ENCODE measurements at places on chromosomes 2 and 18.

DNA sequence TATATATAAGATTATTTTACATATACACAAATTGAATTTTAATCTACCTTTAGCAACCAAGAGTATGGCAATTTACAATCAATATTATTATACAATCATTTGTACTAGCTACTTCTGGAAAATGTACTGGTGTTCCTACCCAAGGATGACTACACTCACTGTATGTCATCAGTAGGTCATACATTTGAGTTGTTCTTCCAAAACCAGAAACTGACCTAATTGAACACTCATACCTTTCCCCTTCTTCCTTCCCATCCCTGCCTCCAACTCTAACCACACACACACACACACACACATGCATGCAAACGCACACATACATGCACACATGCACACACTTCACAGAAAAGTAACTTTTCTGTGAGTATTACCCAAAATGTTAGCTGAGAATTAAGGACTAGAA lies 8.2 kb upstream of the ERCC3 start:
- no peak for DNase-seq

DNA sequence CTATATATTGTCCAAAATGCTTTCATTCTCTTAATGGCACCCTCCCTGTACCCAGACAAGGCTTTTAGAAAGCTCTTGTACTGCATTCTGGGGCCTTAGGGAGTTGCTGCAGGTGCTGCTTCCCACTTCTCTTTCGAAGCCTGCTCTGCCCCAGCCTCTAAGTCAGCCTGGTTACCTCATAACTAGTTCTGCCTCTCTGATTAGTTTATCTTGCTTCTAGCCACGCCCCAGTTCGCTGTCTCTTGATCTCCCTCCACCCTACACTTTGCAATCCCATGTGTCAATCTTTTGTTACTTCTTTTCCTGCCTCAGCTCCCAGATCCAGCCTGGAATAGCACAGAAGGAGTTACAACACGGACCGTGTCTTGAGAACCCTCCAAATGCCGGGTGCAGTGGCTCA lies 13.8 kb upstream of the NCOA1 start:
- DNase-seq = no peak

DNA sequence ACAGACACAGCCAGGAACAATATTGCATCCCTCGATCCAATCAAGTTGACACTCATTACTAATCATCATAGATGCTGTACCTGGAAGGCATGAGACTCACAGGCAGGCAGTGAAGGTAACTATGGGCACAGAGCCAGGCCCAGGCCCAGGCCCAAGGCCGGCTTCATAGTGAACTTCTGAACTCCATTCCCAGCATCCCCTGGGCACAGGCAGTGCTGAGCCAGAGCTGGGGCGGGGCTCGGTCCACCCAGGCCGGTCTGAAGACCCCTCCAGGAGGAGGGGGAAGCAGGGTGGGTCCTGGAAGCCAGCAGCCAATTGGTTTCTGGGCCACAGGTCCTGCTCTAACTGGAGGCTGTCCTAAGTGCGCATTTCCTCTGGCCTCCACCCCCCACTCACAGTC lies 37.6 kb downstream of the MLPH start:
- no peak for DNase-seq

DNA sequence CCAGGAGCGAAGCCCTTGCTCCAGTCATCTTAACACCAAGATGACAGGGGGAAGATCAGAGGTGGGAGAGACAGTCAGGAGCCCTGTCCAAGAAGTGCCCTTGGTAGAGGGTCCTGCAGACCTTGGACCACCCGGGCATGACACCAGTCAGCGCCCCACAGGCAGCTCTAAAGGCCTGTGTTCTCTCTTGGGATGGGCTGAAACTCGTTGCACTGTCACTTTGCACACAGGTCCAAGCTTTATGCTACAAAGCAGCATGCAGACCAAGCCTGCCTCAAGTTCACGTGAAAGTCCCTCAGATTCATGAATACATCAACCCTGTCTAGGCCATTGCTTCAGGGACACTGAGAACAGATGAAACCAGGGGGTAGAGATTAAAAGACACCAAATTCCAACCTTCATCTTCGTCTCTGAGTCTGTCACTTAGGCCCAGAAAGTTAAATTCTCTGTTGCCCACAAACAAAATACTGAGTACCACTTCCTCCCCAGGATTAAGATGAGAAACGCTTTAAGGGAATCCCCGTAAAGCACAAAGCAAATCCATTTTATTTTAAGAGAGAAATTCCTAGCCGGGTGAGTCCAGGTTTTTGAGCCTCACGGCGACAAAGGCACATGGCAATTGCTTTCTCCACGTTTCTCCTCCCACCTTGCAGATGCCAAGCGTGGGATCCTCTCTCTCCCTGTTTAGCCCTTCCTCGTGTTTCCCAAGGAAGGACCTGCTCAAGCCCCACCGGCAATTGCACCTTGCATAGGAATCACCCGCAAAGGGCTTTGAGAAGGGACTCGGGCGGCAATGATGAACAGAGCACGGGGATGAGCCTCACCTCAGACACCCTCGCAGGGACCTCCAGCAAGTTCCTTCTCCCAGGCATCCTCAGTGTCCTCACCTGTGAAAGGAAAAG lies 75.0 kb upstream of the ID2 start:
- no peak for DNase-seq

DNA sequence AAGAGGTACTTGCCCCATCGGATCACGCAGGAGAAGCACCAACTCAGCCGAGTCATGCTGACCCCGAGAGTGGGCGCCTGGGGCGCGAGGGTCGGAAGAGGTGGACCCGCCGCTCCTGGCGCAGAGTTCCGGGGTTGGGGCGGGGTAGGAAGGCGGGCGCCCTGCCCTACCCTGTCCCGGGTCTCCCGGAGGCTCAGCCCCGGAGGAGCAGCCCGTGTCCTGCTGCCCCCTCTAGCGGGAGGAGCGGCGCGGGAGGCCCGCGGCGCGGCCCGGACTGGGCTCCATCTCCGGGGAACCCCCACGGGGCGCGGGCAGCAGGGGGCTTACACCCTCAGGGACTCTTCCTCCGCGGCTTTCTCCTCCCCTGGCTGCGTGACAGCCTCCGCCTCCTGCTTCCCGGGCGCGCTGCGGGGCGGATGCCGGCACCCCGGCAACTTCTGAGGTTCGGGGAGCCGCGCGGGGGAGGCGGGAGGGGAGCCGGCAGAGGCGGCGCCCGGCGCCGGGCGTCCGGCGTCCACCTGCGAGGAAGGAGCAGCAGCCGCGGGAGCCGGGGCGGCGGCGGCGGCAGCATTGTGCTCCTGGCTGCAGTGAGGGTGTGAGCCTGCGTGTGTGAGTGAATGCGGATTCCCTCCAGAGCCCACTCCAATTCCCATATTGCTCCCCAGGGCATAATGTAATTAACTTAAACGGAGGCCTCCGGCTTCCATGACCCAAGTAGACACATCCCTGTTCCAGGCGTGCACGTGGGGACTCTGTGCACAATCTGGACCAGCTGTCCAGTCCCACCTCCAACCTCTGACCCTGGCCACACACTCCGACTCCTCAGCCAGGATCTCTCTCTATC lies 7.6 kb upstream of the TNS1 start:
- no peak for DNase-seq

GRCh38 chr2:98583276-98583675 lies 25.0 kb downstream of the COA5 start:
- DNase-seq = no peak

DNA sequence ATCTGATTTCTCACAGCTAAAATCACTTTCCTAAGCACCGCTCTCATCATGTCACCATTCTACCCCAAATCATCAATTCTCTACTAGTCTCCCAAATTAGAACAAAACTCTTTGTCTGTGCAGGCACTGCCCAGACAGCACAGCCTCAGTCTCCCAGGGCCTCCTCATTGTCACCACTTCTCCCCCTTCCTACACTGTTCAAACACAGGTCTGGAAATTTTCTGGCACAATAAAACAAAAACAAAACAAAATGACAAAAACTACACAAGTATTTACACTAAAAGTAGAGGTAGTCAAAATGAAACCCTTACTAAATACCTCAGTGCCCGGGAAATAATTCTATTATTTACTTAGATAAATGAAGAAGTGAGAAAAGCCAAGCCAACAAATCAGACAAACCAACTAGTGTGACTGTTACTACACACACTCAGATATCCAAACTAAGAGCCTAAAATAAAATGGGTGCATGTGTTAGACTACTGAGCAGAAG lies 156.2 kb upstream of the DNMT3A start:
- no peak for DNase-seq

DNA sequence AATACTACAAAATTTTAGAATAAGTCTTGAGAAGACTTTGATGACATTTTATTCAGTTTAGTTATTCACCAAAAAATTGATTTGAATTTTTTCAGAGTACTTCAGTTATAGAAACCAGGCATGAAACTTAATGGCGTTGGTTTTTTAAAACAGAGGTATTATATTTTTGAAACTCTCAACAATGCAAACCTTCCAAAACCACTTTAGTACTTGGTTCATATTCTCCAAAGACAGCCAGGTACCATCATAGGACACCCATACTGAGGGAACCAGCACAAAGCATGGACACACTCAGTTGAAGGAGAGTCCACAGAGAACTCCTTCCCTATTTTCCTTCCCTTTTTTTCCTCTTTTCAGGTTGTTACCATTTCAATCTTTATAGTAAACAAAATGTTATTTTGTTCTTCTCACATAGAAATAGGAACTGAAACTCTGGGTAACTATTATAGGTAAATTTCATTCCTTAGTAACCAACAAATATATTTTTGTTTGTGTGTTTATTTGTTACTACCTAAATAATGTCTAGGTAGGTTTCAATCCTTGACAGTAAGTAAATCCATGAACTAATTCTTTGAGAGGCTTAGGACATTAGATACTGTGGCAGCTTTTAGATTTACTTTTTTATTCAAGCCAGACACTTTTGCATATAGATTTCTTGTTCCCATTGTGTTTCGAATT lies 95.8 kb downstream of the TMEFF2 start:
- no peak for DNase-seq

DNA sequence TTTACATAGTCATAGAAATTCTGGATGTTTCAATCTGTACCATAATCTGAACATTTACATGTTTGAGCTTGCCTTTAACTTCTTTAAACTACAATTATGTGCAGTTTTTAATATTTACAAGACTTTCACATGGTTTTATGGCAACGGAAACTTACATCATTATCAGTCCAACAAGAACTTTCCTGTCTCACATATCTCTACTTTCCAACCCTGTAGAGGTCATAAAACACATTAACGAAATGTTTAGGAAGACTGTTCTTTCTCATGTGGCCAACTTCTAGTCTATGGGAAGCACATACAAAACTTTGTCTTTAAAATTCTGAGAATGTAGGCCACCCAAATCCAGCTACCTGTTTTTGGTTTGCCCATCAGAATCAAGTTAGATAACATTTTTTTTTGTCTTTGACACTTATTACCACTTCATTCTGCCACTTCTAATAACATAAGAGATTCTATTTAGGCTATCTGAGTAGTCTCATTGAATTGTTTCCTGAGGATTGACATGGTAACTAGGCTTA lies 693.2 kb downstream of the KCNJ3 start:
- DNase-seq = no peak

DNA sequence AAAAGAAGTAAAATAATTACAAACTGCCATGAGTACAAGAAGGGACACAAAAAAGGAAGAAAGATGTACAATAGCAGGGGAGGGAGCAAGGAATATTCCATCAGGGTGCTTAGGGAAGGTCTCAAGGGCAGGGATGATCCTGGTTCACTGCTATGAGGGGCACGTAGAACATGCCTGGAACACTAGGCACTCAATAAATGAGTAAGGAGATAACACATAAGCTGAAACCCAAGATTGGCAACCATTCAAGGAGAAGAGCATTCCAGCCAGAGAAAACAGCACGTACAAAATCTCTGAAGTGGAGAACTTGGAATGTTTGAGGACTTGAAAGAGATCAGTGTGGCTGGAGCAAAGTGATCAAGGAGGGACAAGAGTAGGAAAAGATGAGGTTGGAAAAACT lies 103.2 kb downstream of the FAM161A start:
- no peak for DNase-seq

DNA sequence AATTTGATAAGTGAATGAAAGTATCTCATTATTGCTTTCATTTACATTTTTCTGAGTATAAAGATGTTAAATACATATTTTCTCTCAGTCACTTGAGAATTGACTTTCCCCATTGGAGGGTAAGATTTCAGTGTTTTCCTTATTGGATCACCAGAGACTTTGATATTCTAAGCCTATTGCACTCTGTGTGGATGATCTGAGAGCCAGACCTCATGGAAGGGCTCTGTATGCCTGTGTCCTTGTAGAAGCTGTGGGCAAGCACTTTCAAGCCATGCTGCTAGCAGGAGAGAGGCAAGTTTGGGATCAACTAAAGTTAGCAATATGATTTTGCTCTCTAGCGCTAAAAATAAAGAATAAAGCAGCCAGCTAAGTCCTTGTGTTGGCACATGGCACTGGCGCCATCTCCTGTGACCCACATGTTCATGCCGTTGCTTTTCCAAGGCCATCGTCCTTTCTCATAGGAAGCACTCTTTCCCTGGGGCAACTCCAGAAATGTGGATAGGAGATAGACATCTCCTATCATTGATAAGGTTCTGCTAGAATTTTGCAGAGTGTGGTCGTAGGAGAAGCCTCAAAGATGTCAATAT lies 72.6 kb downstream of the AOX1 start:
- DNase-seq = no peak

- no peak for DNase-seq
Measured at GRCh38 chr2:31688282-31688681, 107.5 kb upstream of the SRD5A2 start.

- no peak for DNase-seq
Measured at GRCh38 chr2:142914507-142915313, 37.2 kb downstream of the KYNU start.

- no peak for DNase-seq
Measured at GRCh38 chr2:39411181-39411944, 25.7 kb downstream of the MAP4K3 start.

- no peak for DNase-seq
Measured at GRCh38 chr2:105593221-105593967, 151.3 kb upstream of the NCK2 start.

DNA sequence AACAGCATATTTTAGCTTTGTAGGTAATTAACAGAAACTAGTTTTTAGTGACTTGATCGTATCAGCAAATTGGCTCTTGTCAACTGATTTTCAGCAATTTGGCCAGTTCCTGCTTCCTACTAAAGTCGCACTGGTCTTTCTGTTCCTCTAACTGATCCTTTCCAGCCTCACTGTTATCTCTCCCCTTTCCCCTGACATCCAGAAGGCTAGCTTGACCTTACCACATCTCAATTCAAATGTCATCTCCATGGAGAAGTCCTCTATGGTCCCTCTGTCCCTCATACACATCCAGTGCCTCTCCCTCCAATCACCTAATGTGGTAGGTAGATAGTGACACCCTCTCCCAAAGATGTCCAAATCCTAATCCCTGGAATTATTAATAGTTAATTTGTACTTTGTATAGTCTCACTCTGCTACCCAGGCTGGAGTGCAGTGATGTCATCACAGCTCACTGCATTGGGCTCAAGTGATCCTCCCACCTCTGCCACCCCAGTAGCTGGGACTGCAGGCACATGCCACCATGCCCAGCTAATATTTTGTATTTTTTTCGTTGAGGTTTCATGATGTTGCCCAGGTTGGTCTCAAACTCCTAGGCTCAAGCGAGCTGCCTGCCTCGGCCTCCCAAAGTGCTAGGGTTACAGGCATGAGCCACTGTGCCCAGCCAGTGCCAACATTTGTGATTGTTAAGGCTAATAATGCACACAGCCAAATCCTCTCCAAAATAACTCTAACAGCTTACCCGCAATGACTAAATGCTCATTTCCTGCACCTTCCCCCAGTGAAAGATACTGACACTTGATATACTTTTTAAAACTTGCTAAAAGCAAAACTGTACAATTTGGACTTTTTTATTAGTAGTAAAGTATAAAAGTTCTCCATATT lies 16.9 kb downstream of the PSTPIP2 start:
- no peak for DNase-seq

- DNase-seq = no peak
Measured at GRCh38 chr2:219158025-219158424, 2.6 kb downstream of the NHEJ1 start.
